ENCODE measurements at places on chromosomes 13 and 19. TPM values are rescaled to one million over a fixed set of nuclear protein-coding genes. Genes with fewer than 3 reads are reported as not detected.
A peak's percentile ranks its signal among the peaks of the same experiment; 100 is the strongest.

DNA sequence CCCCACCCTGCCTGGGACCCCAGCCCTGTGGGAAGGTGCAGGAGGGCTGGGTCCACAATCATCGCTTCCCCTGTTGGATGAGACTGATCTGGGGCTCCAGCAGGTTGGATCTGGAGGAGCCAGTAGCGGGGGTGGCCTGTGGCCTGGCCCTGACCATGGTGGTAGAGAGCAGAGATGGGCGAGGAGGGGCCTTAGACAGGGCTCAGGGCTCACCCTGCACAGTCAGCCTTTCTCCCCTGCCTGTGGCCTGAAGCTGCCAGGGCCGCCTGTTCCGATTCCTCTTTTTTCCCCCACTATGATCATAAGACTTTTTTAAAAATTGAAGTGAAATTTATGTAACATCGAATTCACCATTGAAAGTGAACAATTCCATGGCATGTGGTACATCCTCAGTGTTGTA, 18.2 kb downstream of the SIN3B start:
- H3K27me3 ChIP-seq: no peaks in the 10 kb centered on the region
- no peaks in the 10 kb centered on the region for H3K4me1 ChIP-seq
- no peaks in the 10 kb centered on the region for H3K36me3 ChIP-seq
- H3K27ac ChIP-seq: no peak overlapping the region

DNA sequence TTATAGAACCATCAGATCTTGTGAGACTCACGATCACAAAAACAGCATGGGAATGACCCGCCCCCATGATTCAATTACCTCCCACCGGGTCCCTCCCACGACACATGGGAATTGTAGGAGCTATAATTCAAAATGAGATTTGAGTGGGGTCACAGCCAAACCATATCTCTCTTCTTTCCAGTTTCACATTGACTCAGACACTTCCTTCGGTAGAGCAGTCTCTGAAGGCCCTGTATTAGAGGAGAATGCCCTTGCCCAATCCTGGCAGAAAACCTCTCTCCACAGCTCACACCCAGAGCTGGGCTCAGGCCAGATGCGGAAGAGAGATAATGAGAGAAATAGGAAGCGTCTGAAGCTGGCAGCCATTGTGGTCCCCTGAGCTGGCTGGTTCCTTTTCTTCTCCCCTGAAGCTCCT, 72.4 kb upstream of the CLDN10 start:
- H3K4me3 ChIP-seq: no peak overlapping the region
- H3K27ac ChIP-seq: no peak overlapping the region
- peaks cover 10% of the 10 kb centered on the region for H3K4me1 ChIP-seq
- no peaks in the 10 kb centered on the region for H3K27me3 ChIP-seq
- no peaks in the 10 kb centered on the region for H3K36me3 ChIP-seq

DNA sequence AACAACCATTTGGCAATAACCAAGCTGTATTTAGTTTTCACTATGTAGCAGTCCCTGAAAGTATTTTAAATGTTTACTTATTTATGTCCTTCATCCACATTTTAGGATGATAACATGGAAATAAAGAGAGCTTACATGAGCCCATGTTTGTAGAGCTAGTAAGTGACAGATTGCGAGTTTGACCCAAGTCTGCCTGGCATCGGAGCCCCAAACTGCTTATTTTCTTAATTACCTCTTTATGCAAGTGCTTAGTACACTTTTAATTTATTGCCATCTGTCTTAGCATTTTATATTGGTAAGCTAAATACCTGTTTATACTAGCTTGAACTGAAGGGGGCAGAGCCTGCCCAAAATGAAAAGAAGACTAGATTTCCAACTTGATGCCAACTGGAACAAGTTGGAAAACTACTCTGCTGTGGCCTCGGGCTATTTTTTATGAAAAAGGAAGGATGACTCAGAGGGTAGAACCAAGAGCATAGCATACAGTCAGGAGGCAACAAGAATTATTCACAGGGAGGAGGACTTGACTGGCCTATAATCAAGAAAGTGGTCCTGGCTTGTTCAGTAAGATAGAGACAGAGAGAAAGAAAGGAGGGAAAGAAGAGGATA, 150.2 kb downstream of the NDFIP2 start:
- H3K27me3 ChIP-seq: no peaks in the 10 kb centered on the region
- no peaks in the 10 kb centered on the region for H3K4me1 ChIP-seq
- H3K4me3 ChIP-seq: no peak overlapping the region
- no peak for DNase-seq

DNA sequence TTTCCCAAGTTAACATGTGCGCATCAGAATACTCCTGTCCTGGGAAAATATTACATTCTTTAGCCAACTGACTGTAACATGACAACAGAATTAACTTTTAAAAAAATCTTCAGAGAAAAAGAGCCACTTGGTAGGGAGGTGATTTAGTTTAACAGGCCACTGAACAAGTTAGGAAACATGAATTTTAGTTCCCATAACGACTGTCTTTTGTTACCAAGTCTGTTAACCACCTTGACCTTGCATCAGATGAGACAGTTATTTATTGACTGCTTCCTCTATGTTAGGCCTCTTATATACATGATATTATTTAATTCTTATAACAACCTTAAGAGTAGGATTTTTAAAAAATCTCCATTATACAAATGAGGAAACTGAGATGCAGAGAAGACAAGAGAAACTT, 268.6 kb downstream of the NDFIP2 start:
- no peak overlapping the region for H3K4me3 ChIP-seq
- H3K4me1 ChIP-seq: no peaks in the 10 kb centered on the region
- DNase-seq: no peak

DNA sequence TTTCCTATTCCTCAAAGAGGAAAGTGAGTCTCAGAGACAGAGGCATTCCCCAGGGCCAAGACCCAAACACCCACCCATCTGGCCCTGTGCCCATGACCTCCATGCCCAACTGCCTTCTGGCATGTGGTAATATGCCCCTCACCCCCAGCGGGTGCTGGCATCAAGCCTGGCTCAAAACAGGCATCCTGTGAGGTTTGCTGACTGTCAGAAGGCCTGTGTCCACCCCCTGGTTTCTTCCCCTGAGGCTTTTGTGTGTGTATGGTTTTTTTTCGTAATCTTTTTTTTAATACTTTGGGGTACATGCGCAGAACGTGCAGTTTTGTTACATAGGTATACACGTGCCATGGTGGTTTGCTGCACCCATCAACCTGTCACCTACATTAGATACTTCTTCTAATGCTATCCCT, 7.6 kb upstream of the KANK2 start:
- no peaks in the 10 kb centered on the region for H3K36me3 ChIP-seq
- no peak overlapping the region for H3K27ac ChIP-seq
- H3K4me1 ChIP-seq: no peaks in the 10 kb centered on the region
- no peak for DNase-seq

GRCh38 chr13:30985637-30986205, 53.3 kb downstream of the TEX26 start:
- no peaks in the 10 kb centered on the region for H3K36me3 ChIP-seq
- H3K4me1 ChIP-seq: no peaks in the 10 kb centered on the region
- no peaks in the 10 kb centered on the region for H3K27me3 ChIP-seq
- H3K27ac ChIP-seq: no peak overlapping the region

DNA sequence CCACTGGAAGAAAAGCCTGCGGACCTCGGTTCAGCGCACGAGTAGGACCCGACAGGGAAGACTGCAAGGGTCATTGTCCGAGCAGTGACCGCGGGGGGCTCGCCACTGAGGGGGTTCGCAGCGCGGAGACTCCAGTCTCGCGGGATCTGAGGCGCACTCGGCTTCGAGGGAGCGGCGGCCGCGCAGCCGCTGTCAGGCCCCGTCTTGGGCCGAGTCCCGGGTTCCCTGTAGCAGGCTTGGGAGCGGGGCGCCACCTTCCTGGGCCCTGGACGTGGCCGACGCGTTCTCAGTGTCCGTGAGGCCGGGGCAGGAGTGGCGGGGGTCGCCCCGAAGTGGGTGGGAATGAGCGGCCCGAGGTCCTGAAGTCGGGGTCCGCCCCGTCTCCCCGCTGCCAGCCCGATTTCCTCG, 474 bp upstream of the FAM174C start:
- H3K36me3 ChIP-seq: peaks cover 9% of the 10 kb centered on the region
- DNase-seq: no peak
- no peaks in the 10 kb centered on the region for H3K27me3 ChIP-seq
- peak overlapping the region; percentile 70 for H3K4me3 ChIP-seq
- peak overlapping the region; percentile 97 for H3K27ac ChIP-seq
- peaks cover 44% of the 10 kb centered on the region for H3K4me1 ChIP-seq

- no peaks in the 10 kb centered on the region for H3K4me1 ChIP-seq
- no peaks in the 10 kb centered on the region for H3K27me3 ChIP-seq
- DNase-seq: no peak
- no peak overlapping the region for H3K27ac ChIP-seq
- H3K4me3 ChIP-seq: no peak overlapping the region
- no peaks in the 10 kb centered on the region for H3K36me3 ChIP-seq
Observed at GRCh38 chr13:59766236-59766635, 397.5 kb downstream of the DIAPH3 start.

DNA sequence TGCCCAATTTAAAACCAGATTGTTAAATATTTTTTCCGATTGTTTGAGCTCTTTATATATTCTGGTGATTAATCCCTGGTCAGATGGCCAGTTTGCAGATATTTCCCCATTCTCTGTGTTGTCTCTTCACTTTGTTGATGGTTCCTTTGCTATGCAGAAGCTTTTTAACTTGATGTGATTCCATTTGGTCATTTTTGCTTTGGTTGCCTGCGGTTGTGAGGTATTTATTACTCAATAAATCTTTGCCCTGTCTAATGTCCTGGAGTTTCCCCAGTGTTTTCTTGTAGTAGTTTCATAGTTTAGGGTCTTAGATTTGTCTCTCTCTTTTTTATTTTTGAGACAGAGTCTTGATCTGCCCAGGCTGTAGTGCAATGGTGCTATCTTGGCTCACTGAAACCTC, 23.8 kb upstream of the LMO7 start:
- H3K4me1 ChIP-seq: no peaks in the 10 kb centered on the region
- H3K27ac ChIP-seq: no peak overlapping the region
- no peak overlapping the region for H3K4me3 ChIP-seq
- H3K36me3 ChIP-seq: no peaks in the 10 kb centered on the region

GRCh38 chr13:73061876-73062275, 3.1 kb downstream of the KLF5 start:
- no peak overlapping the region for H3K27ac ChIP-seq
- DNase-seq: no peak
- peaks cover 15% of the 10 kb centered on the region for H3K4me1 ChIP-seq
- peaks cover 22% of the 10 kb centered on the region for H3K27me3 ChIP-seq

GRCh38 chr13:59690857-59691500, 472.7 kb downstream of the DIAPH3 start:
- no peaks in the 10 kb centered on the region for H3K27me3 ChIP-seq
- no peaks in the 10 kb centered on the region for H3K36me3 ChIP-seq
- no peaks in the 10 kb centered on the region for H3K4me1 ChIP-seq
- no peak overlapping the region for H3K4me3 ChIP-seq

GRCh38 chr19:33878030-33878544, 81.4 kb downstream of the KCTD15 start:
- no peak overlapping the region for H3K4me3 ChIP-seq
- no peak for DNase-seq
- no peaks in the 10 kb centered on the region for H3K4me1 ChIP-seq
- H3K27ac ChIP-seq: no peak overlapping the region
- no peaks in the 10 kb centered on the region for H3K27me3 ChIP-seq

GRCh38 chr13:88862095-88862620, 1191.0 kb downstream of the SLITRK5 start:
- H3K27ac ChIP-seq: no peak overlapping the region
- H3K4me3 ChIP-seq: no peak overlapping the region
- no peaks in the 10 kb centered on the region for H3K27me3 ChIP-seq
- H3K4me1 ChIP-seq: no peaks in the 10 kb centered on the region

DNA sequence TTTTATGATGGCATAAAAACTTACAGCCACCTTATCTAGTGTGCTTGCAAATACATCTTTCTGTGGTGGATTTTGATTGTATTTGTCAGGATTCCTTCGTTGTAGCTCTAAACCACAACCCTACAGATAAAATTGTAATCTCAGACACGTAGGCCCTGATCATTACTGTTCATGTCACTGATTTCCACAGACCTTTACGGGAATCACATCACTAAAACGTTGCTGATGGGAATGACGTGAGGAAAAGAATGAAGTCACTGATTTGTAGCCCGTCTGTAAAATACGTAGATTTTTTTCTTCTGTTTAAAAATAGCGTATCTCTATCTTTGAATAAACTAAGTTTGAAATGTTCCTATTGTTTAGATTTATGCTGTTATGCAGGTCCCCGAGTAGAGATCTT, 399.2 kb downstream of the MYO16 start:
- no peak overlapping the region for H3K4me3 ChIP-seq
- no peaks in the 10 kb centered on the region for H3K36me3 ChIP-seq
- H3K4me1 ChIP-seq: no peaks in the 10 kb centered on the region

GRCh38 chr19:47492137-47492533, 8.1 kb upstream of the KPTN start:
- H3K27me3 ChIP-seq: no peaks in the 10 kb centered on the region
- peaks cover 8% of the 10 kb centered on the region for H3K4me1 ChIP-seq
- no peaks in the 10 kb centered on the region for H3K36me3 ChIP-seq
- H3K4me3 ChIP-seq: no peak overlapping the region
- no peak for DNase-seq

- H3K27me3 ChIP-seq: peaks cover 9% of the 10 kb centered on the region
- no peaks in the 10 kb centered on the region for H3K36me3 ChIP-seq
- no peaks in the 10 kb centered on the region for H3K4me1 ChIP-seq
- no peak overlapping the region for H3K27ac ChIP-seq
- H3K4me3 ChIP-seq: no peak overlapping the region
Observed at GRCh38 chr19:373391-374182, 29.0 kb upstream of the MIER2 start.

GRCh38 chr13:37144661-37145060, 39.2 kb upstream of the CSNK1A1L start:
- DNase-seq: no peak
- H3K4me1 ChIP-seq: no peaks in the 10 kb centered on the region
- no peaks in the 10 kb centered on the region for H3K36me3 ChIP-seq
- no peak overlapping the region for H3K4me3 ChIP-seq

DNA sequence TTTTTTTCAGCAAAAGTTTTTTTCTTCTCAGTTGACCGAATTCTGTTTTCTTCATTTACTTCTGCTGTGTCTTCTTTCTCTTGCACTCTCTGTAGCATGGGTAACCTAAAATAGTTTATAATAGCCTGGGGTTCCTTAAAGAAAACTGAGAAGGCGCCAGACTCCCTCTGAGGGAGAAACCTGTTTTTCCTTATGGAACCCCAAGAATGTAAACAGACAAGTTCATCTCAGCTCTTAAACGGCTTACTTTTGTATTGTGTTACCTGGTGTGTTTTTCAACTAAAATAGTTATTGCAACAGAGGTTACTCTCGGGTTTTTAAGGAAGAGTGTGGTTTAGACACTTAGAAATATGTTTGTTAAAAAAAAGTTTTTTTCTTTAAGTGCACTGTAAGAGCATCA, 23.8 kb upstream of the TM9SF2 start:
- no peak for DNase-seq
- H3K36me3 ChIP-seq: no peaks in the 10 kb centered on the region
- no peaks in the 10 kb centered on the region for H3K4me1 ChIP-seq
- no peak overlapping the region for H3K27ac ChIP-seq
- no peaks in the 10 kb centered on the region for H3K27me3 ChIP-seq

GRCh38 chr19:53868892-53869804, 1.5 kb downstream of the MYADM start:
- peaks cover 14% of the 10 kb centered on the region for H3K36me3 ChIP-seq
- peak; percentile 93 for DNase-seq

CASP14 gene
- total RNA-seq: not detected

MEIS3 gene
- not detected for total RNA-seq

C19orf85 gene
- total RNA-seq: not detected

ZNF541 gene
- not detected for total RNA-seq

DIRAS1 gene
- 22.0 TPM for total RNA-seq

ZNF723 gene
- not detected for total RNA-seq

LGI4 gene
- 0.59 TPM for total RNA-seq

HMG20B gene
- 60.7 TPM for total RNA-seq

VSTM2B gene
- not detected for total RNA-seq

EFNA2 gene
- not detected for total RNA-seq

Data from B cell (primary cell).